GM04503 (cell line): ENCODE measurements at places on chromosomes 1 and 21.

GRCh38 chr1:222107267-222107666 lies 365.4 kb upstream of the DUSP10 start:
- DNase-seq = no peak

- DNase-seq = no peak
Measured at GRCh38 chr21:42558846-42559245, 45.2 kb downstream of the SLC37A1 start.

DNA sequence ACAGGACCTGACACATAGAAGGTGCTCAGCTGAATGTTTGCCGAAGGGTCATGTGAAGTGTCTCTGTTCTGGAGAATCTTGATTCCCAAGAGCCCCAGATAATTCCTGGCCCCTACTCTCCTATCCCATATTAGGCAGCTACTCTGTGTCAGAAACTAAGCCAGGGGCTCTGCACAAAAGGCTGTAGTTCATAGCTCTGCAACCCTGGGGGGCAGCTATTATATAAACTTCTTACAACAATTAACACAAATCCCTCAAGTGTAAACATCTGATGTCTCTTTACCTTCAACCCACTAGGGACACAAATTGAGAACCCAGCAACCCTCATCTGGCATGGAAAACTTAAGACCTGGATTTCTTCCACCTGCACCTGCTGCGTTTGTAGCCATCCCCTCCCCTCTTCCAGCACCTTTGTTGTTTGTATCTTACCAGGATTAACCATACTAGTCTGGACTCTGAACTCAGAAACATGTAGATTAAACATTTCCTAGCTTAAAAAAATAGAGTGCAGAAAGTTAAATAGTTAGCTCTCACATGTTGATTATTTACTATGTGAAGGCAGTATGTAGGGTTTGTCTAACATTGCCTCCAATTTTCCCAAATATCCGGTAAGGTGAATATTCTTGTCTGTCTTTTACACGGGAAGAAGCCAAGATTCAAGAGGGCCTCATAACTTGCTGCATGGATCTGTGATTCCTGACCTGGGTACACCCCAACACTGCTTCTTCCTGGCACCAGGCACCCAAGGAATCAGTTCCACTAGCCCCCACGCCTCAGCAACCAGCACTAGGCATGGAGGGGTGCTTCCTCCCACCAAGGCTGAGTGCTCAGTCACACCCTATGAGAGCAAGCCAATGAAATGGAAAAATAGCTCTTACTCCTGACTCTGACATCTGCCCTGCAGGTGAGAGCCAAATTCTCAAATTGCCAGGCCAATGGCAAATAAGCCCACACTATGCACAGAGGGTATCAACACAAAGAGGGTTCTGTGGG lies 220.7 kb upstream of the HOOK1 start:
- DNase-seq = no peak

- DNase-seq = no peak
Measured at GRCh38 chr1:158809862-158810261, 21.3 kb upstream of the MNDA start.

DNA sequence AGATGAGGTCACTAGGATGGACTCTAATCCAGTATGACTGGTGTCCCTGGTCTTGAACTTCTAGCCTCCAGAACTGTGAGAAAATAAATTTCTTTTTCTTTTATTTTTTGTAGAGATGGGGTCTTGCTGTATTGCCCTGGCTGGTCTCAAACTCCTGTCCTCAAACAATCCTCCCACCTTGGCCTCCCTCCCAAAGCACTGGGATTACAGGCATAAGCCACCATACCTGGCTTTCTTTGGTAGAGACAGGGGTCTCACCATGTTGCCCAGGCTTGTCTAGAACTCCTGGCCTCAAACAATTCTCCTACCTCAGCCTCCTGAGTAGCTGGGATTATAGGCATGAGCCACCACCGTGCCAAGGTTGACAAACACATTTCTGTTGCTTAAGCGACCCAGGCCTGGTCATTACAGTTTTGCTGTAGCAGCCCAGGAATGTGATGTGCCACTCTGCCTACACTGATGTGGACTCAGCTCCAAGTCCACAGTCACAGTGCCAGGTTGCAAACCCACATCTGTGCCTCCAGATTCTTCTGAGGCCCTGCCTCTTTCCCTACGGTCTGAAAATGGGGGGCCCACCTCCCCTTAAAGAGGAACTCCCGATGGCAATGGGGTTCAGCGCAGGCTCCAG lies 15.9 kb downstream of the PYCR2 start:
- DNase-seq = no peak

GRCh38 chr1:10161541-10162290 lies 48.7 kb upstream of the KIF1B start:
- DNase-seq = no peak

GRCh38 chr1:17369466-17369865 lies 2.5 kb upstream of the PADI6 start:
- no peak for DNase-seq

DNA sequence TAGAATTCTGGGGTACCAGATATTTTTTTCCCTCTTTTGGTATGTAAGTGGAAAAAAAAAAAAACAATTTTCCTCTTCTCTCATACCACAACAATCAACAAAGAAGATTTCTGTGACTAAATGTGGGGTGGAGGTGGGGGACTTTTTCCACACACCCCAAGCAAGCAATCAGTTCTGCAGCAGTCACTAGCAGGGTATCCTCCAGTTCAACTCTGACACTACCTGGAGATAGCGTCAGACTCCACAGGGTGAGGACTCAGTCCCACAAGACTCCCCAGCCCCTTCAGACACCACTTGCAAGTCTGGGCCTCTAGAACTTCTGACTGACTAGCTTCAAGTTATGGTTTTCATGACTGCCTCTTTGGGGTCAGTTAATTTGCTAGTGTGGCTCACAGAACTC lies 6.2 kb downstream of the DHX9 start:
- no peak for DNase-seq

- no peak for DNase-seq
Measured at GRCh38 chr1:147414505-147415163, 126.7 kb upstream of the BCL9 start.

GRCh38 chr1:94739521-94740061 lies 80.6 kb upstream of the SLC44A3 start:
- DNase-seq = peak; percentile 94

GRCh38 chr1:7375781-7376660 lies 395.1 kb upstream of the VAMP3 start:
- no peak for DNase-seq

- peak; percentile 4 for DNase-seq
Measured at GRCh38 chr1:160436966-160437365, 36.6 kb downstream of the VANGL2 start.

GRCh38 chr1:45337630-45338325 lies 2.2 kb upstream of the TOE1 start:
- DNase-seq = no peak

DNA sequence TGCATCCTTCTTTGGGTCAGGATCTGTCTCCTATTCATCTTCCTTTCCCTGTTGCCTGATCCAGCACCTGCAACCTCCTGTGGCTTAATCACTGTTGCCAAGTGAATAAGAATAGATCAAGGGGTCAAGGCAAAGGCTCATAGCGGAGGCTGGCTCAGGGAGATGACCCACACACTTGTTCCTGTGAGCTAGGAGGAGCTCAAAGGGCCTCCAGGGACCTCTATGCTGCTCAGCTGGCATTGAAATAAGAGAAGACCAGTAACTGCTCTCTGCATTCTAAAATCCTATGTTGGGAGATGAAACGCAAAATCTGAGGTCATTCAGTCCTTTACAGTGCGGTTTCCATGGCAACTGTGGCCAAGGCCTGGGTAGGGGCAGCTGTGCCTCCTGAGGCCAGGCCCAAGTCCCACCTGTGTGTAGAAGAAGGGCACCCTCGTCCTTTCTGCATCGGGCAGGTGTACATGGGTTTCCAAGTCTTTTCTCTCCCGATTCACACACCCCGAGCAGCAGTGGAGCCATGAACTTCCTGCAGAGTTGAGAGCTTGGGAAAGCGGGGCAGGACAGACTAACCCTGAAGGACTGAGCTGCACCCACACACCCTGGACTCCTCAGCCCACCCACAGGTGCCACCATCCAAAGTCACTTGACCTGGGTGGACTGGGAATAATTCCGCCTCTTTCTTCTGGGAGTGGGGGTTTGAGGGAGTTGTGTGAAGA lies 27.8 kb upstream of the STUM start:
- no peak for DNase-seq

DNA sequence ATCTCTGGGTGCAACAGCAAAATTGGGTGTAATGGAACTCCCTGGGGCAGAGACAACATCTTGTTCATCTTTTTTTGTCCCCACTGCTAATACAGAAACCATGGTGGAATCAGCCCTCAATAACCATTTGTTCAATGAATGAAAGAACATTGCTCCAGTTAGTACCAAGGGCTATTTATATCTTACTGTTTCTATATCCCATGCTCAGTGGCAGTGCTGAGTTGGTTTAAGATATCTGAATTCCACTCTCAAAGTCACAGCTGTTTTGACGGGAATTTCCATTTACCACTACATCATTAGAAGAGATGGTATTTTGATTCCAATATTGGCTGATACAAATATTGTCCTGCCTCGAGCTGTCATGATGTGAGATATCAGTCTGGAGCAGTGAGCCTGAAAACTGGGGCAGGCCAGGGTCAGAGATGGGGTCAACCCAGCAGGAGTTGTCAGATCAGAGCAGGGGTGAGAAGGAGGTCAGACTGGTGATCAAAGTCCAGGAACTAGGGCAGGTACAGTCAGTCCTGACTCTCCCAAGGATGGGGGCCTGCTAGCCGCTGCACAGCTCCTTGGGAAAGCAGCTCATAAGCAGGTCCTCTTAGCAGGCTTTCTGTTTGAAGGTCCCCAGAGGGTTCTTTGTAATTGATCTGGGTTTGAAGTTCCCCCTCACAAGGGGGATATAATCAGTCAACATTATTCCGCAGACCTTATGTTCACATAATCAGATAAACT lies 5.8 kb upstream of the PHC2 start:
- no peak for DNase-seq

- DNase-seq = no peak
Measured at GRCh38 chr1:242120432-242120831, 121.5 kb upstream of the MAP1LC3C start.

DNA sequence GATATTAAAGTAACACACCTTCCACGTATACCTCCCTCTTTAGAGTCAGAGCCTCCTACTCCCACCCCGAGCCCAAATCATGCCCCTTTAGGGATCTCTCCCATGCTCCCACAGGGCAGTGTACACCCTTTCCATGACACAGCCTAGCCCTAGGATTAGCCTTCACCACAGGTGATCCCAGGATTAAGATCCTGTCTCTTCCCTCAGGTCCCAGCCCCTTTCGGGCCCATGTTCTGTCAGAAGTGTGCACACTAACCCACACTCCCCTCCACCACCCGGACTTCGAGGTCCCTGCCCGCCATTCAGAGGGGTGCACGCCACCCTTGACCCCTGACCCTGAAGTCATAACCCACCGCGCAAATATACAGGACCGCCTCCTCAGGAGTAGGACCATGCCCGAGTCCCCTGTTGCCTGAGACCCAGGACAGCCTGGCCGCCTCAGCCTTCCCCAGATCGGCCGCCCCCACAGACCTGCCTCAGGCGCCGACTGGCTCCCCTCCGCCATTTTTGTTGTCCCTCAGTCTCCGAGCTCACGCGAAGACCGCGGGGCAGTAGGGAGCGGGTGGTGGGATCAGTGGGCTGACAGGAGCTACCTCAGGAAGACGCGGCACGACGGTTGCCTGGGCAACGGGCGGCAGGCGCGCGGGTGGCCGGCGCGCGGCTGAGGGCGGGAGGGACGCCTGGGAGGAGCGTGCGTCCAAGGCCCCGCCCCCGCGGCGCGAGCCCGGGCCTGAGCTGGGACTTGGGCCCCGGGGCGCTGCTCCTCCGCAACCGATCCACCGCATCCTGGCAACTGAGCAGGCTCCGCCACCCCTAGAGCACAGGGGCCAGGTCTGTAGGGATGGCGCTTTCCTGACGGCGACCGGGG lies at the start of gene AGBL4:
Gene AGBL4 (minus strand): TSS at position 663 of the 868 bp plus-strand sequence.
- DNase-seq = no peak

GRCh38 chr1:116878804-116879477 lies 30.8 kb upstream of the PTGFRN start:
- DNase-seq = no peak

- DNase-seq = no peak
Measured at GRCh38 chr1:153866045-153866850, 56.5 kb downstream of the GATAD2B start.

GRCh38 chr1:225532240-225532944 lies 104.6 kb upstream of the LBR start:
- DNase-seq = no peak

- no peak for DNase-seq
Measured at GRCh38 chr1:163029901-163030300, 39.3 kb upstream of the RGS4 start.

- DNase-seq = no peak
Measured at GRCh38 chr21:40505681-40506080, 341.3 kb downstream of the DSCAM start.

DNA sequence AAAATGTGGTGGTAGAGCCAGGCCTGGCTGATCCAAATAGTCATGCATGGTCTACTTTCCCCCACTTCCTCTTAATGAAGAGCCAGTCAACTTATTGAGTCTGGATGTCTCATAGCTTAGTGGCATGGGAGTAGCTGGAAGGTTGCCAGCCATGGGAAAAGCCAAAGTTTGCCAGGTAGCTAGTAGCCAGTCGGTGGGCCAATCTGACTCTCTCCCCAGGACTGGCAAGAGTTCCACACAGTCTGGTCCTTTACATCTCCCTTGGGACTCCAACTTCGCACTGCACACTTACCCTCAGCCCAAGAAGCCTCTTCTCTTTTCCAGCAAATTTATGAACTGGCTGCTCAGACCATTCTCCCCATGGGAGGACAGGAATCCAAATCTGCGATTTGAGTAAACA lies 8.3 kb downstream of the WARS2 start:
- no peak for DNase-seq

GRCh38 chr1:219847215-219847855 lies 81.0 kb downstream of the SLC30A10 start:
- DNase-seq = no peak

DNA sequence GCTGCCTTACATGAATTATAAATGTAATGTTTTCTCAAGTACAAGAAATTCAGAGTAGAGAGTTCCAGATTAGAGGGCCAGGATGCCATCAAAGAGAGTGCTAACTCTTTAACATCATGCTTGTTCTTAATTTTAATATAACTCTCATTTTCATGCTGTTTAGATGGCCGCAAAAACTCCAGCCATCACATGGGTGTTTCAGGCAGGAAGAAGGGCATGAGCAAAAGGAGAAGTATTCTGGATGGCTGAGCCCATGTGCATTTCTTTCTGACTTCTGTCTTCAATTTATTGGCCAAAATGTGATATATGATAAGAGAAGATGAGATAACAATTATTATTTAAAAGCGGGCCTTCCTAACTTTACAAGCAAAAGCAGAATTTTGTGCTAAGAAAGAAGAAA lies 1328.6 kb downstream of the MRPL39 start:
- DNase-seq = no peak

GRCh38 chr1:80918380-80918779 lies 882.4 kb upstream of the ADGRL2 start:
- DNase-seq = no peak
